ENCODE measurements at places on chromosomes 5 and 9. TPM values are rescaled to one million over a fixed set of nuclear protein-coding genes. Genes with fewer than 3 reads are reported as not detected.
A peak's percentile ranks its signal among the peaks of the same experiment; 100 is the strongest.

GRCh38 chr9:618478-618877 is 223.0 kb upstream of the DMRT1 start:
- no peak for DNase-seq

GRCh38 chr9:36194326-36195000 is 3.7 kb downstream of the CLTA start:
- DNase-seq: no peak

GRCh38 chr9:113886933-113887332 is 10.8 kb downstream of the ZNF618 start:
- DNase-seq: peak; percentile 74

Gene ANKRD34B
- total RNA-seq: not detected

Gene PCDHA1
- not detected for total RNA-seq

Gene CDH9
- total RNA-seq: not detected

Gene KIF4B
- total RNA-seq: 0.44 TPM

All from endothelial cell of umbilical vein (primary cell).